Pancreas (tissue), 10 donors: ENCODE measurements at places on chromosomes 12 and 14. TPM values are rescaled to one million over a fixed set of nuclear protein-coding genes. Genes with fewer than 3 reads are reported as not detected.

GRCh38 chr12:92540782-92541423 lies 161.9 kb upstream of the PLEKHG7 start:
- peaks cover 61% of the 10 kb centered on the region for H3K4me1 ChIP-seq
- H3K27me3 ChIP-seq, result no peaks in the 10 kb centered on the region
- peak overlapping the region; percentile 72 for H3K27ac ChIP-seq

DNA sequence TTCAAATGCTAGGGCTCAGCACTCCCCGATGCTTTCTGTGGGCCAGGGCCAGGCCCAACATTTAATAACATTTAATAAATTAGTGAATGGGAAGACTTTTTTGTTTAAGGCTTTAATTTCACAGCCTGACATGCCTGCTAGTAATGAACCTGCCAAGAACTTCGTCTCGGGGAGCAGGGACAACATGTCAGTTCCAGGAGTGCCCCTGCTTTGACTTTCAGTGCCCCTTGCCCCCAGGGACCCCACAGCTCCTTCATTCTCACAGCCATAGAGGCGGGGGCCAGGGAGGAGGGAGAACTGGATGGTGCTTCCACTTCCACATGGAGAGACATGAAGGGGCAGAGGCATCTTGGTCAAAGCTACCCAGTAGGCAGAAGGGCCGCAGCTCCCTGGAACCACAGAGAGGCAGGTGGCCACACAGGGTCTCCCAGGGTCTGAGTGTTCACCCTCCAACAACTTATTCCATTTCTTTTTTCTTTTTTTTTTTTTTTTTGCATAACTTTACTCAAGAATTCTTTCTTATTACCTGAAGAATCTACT lies 66.0 kb upstream of the DDX11 start:
- no peaks in the 10 kb centered on the region for H3K36me3 ChIP-seq
- no peaks in the 10 kb centered on the region for H3K4me1 ChIP-seq
- no peaks in the 10 kb centered on the region for H3K27me3 ChIP-seq
- no peak overlapping the region for H3K27ac ChIP-seq
- H3K4me3 ChIP-seq, result no peak overlapping the region

- no peak overlapping the region for H3K27ac ChIP-seq
- DNase-seq, result no peak
- no peak overlapping the region for H3K4me3 ChIP-seq
- no peaks in the 10 kb centered on the region for H3K27me3 ChIP-seq
- H3K36me3 ChIP-seq, result no peaks in the 10 kb centered on the region
Measured at GRCh38 chr12:74415633-74416032, 122.0 kb upstream of the ATXN7L3B start.

DNA sequence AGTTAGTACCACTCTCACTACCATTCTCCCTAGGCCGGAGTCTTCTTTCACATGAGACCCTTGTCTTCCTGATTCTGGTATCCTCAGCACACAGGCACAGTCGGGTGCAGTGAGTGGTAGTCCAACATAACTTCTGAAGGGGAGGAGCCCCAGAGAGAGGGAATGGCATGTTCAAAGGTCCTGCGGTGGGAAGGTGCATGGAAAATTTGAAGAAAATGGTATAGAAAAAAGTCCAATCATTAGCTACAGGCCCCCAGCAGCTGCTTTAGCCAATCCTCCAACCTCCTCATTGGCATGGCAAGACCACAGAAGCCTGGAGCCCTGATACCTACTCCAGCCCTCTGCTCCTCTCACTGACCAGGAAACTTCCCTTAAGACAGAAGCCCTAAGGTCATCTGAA lies 96.6 kb downstream of the ZFP36L1 start:
- no peaks in the 10 kb centered on the region for H3K4me1 ChIP-seq
- H3K27me3 ChIP-seq, result no peaks in the 10 kb centered on the region
- H3K27ac ChIP-seq, result no peak overlapping the region
- DNase-seq, result no peak

GRCh38 chr14:87278415-87278814 lies 714.6 kb downstream of the GALC start:
- H3K4me3 ChIP-seq, result no peak overlapping the region
- H3K4me1 ChIP-seq, result no peaks in the 10 kb centered on the region
- no peaks in the 10 kb centered on the region for H3K36me3 ChIP-seq
- H3K27me3 ChIP-seq, result no peaks in the 10 kb centered on the region
- H3K27ac ChIP-seq, result no peak overlapping the region

- H3K27ac ChIP-seq, result no peak overlapping the region
- no peak for DNase-seq
- H3K27me3 ChIP-seq, result no peaks in the 10 kb centered on the region
Measured at GRCh38 chr12:16095531-16096110, 181.9 kb downstream of the SLC15A5 start.

GALNT6 gene
- 12.0 TPM for total RNA-seq

- no peak for DNase-seq
- H3K4me3 ChIP-seq, result no peak overlapping the region
- H3K27me3 ChIP-seq, result no peaks in the 10 kb centered on the region
- H3K4me1 ChIP-seq, result no peaks in the 10 kb centered on the region
Measured at GRCh38 chr12:32158525-32158924, 51.9 kb downstream of the BICD1 start.

GRCh38 chr12:4107436-4107878 lies 166.1 kb upstream of the CCND2 start:
- no peaks in the 10 kb centered on the region for H3K4me1 ChIP-seq
- no peak for DNase-seq
- no peak overlapping the region for H3K27ac ChIP-seq
- H3K36me3 ChIP-seq, result no peaks in the 10 kb centered on the region

- no peak overlapping the region for H3K4me3 ChIP-seq
- no peaks in the 10 kb centered on the region for H3K4me1 ChIP-seq
- no peaks in the 10 kb centered on the region for H3K36me3 ChIP-seq
- no peaks in the 10 kb centered on the region for H3K27me3 ChIP-seq
Measured at GRCh38 chr12:47801904-47802246, 17.8 kb downstream of the HDAC7 start.

DNA sequence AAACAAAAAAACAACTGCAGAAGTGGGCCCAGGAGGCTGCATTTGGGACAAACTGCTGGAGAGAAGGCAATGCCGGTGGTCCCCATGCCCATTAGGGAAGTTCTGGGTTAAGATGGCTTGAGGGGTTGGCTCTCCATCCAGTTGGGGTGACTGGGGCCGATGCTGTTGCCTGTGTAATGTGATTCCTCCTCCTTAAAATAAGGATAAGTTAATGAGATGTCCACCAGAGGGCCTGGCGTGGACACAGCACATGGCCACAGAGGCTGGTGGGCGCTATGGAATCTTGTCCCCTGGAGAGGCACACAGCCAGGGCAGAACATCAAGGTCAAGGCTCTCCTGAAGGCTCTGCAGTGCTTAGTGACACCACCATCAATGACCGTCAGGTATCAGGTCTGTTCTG lies 1.0 kb upstream of the TESC start:
- DNase-seq, result no peak
- no peaks in the 10 kb centered on the region for H3K27me3 ChIP-seq
- H3K4me1 ChIP-seq, result peaks cover 5% of the 10 kb centered on the region
- no peaks in the 10 kb centered on the region for H3K36me3 ChIP-seq
- no peak overlapping the region for H3K4me3 ChIP-seq

- no peaks in the 10 kb centered on the region for H3K27me3 ChIP-seq
- no peak for DNase-seq
- H3K36me3 ChIP-seq, result no peaks in the 10 kb centered on the region
- no peak overlapping the region for H3K4me3 ChIP-seq
- H3K4me1 ChIP-seq, result no peaks in the 10 kb centered on the region
Measured at GRCh38 chr12:64991121-64991611, 129.9 kb downstream of the WIF1 start.

GRCh38 chr14:64955297-64955696 lies 12.8 kb upstream of the GPX2 start:
- H3K36me3 ChIP-seq, result peaks cover 4% of the 10 kb centered on the region
- H3K4me1 ChIP-seq, result no peaks in the 10 kb centered on the region
- H3K27me3 ChIP-seq, result no peaks in the 10 kb centered on the region
- no peak overlapping the region for H3K4me3 ChIP-seq
- no peak overlapping the region for H3K27ac ChIP-seq
- DNase-seq, result no peak

PLEKHA5 gene
- 26.4 TPM for total RNA-seq

GRCh38 chr12:22122359-22122758 lies 76.3 kb downstream of the CMAS start:
- no peak overlapping the region for H3K4me3 ChIP-seq
- H3K4me1 ChIP-seq, result no peaks in the 10 kb centered on the region
- H3K36me3 ChIP-seq, result no peaks in the 10 kb centered on the region
- H3K27ac ChIP-seq, result no peak overlapping the region
- no peak for DNase-seq

GRCh38 chr14:40133463-40133862 lies 701.2 kb upstream of the FBXO33 start:
- no peaks in the 10 kb centered on the region for H3K36me3 ChIP-seq
- H3K4me1 ChIP-seq, result no peaks in the 10 kb centered on the region
- no peak overlapping the region for H3K4me3 ChIP-seq
- H3K27ac ChIP-seq, result no peak overlapping the region
- no peaks in the 10 kb centered on the region for H3K27me3 ChIP-seq
- no peak for DNase-seq

DNA sequence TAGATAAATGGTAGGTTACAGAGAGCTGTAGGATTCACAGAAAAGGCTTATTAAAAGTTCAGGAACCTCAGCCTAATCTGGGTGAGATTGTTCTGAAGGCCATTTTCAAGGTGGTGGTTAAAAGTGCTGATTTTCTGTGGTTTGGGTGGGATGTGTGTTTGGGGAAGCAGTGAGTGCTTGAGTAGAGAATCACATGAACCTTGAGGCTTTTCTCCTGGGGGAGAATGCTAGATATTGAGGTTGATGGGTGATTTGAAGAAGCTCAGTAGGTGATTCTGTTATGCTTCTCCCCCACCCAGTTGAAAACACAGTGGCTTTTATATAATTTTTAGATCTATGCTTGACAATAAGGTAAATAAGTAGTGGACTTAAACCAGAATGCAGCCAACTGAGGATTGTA lies 420.9 kb downstream of the PCNX1 start:
- no peak for DNase-seq
- H3K27ac ChIP-seq, result no peak overlapping the region

FOXN4 gene
- total RNA-seq, result not detected

DNA sequence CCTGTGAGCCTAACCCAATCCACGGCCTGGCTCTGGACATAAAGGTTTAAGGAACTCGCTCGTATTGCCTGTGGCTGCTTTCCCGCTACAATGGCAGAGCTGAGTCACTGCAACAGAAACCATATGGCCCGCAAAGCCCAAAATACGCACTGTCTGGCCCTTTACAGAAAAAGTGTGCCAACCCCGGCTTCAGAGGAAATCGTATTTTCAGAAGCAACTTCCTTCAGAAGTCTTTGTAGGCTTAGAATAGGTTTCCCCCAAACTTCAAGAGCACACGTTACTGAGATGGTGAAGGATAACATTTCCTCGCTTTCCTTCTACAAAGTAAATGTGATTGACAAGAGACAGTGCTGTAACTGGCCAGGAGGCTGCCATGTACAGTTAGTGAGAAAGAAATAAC lies 34.8 kb upstream of the TESC start:
- H3K36me3 ChIP-seq, result no peaks in the 10 kb centered on the region
- no peaks in the 10 kb centered on the region for H3K27me3 ChIP-seq
- no peak for DNase-seq
- no peak overlapping the region for H3K27ac ChIP-seq
- H3K4me3 ChIP-seq, result no peak overlapping the region

TCTN2 gene
- total RNA-seq, result 6.7 TPM
